Stimulated activated CD8-positive, alpha-beta memory T cell treated with anti-CD3 and anti-CD28 coated beads, Interleukin-7, amount 100 ng/mL, for 1 hour (primary cell): ENCODE measurements at places on chromosomes 2 and 18.

DNA sequence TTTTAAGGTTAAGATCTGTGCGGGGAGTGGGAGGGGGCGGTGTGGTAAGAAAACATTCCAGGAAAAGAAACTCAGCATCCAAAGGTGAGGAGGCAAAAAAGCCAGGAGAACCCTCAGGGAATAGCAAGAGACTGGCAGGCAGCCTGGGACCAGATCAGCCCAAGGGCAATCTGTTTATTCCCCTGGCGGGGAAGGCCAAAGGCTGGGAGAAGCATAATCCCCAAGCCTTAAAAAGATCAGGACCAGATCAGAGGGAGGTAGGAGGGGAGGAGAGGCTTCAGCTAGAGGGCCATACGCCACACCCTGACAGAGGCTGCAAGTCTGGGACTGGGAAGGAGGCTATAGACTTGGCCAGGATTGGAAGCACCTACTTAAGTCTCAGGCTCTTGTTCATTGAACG is 163.0 kb upstream of the PXDN start:
- no peak for DNase-seq

DNA sequence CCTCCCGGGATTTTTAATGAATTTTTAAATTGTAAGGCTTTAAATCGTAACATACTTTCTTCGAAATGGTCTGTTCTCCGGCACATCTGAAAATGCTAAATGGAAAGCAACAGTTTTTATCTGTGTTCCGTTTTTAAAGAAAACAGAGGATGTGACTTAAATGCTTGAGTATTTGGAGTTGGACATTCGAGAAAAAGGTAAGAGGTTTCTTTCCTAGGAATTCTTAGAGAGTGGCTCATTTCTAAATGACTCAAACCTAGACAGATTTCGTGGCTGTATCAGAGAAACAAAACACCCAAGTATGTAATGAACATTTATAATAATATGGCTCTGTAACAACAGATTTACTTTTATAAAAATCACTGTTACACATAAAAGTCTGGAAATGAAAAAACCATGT is 177.6 kb upstream of the CCDC68 start:
- DNase-seq, result no peak

- DNase-seq, result no peak
Measured at GRCh38 chr2:141362311-141362710, 768.5 kb downstream of the LRP1B start.

DNA sequence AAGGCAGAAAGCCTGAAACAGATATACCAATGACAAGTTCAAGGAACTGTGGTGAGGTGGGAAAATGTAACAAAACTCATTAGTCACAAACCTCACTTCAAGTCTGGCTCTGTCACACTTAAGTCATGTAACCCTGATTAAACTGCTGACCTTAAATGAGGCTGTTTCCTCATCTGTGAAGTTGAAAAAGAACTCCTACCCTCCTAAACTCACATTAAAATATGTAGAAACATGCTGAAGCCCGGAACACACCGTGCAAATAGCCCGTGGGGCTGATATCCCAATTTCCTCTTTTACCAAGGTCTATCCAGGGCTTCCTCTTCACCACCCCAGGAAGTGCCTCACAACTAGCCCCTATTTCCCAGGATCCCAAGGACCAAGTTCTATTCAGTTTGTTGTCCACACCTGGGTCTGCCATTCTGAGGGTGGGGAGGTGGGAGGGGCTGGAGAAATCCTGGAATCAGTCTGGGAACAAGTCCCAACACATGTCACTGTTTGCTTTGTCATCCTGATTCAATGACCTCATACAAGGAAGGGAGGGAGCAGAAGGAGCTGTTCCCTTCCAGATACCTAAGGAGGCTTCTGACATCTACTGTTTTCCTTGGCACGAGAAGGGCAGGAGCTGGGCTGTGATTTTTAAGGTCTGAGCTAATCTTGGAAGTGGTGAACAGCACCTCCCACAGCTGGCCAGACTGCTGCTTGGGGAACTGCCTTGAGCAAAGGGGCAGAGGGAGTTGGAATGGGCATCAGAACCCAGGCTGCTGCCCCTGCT is 42.3 kb downstream of the SLC4A1AP start:
- no peak for DNase-seq

- no peak for DNase-seq
Measured at GRCh38 chr2:238848976-238849853, 1.3 kb downstream of the TWIST2 start.

- no peak for DNase-seq
Measured at GRCh38 chr2:12603781-12604295, 112.9 kb upstream of the TRIB2 start.

DNA sequence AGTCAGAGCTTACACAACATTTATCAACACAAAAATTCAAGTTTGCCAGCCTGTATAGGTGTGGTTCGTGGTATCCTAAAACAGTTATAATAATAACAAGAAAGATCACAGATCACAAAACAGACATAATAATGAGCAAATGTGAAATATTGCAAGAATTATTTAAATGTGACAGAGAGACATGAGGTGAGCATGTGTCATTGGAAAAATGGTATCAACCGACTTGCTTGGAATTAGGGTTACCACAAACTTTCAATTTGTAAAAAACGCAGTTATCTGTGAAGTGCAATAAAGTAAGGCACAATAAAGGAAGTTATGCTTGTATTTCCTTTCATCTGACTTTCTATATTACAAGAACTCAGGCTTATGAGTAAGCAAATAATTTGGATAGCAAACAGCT is 116.8 kb downstream of the IKZF2 start:
- no peak for DNase-seq

DNA sequence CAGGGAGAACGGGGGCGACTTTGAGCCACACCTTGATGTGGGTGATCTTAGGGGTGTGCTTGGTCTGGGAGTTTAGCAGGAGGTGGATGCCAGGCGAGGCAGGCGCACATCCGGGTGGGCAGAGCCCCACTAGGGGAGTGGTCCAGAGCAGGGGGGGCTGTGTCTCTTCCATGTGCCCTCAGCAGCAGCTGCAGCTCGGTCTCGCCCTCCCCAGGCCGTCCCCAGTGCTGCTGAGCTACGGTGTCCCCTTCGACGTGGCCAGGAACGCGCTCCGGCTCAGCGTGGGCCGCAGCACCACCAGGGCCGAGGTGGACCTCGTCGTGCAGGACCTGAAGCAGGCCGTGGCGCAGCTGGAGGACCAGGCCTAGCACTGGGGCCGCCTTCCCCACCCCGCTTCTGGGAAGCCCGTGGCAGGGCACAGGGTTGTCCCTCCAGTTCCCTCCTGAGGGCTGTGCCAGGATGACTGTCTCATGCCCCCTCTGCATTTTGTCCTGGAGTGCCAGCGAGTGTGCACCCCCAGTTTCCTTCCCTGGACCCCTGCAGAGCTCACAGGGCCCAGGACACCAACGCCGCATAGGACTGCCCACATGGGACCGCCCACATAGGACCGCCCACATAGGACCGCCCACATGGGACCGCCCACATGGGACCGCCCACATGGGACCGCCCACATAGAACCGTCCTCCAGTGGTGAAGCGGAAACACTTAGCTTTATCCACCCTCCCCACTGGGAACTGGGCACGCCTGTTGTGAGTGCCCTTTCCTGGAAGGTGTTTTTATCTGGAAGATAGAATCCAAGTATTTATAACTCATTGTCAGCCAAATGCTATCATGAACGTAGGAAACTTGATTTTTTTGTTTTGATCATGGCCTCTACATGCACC is 1.9 kb upstream of the ESPNL start:
- no peak for DNase-seq

DNA sequence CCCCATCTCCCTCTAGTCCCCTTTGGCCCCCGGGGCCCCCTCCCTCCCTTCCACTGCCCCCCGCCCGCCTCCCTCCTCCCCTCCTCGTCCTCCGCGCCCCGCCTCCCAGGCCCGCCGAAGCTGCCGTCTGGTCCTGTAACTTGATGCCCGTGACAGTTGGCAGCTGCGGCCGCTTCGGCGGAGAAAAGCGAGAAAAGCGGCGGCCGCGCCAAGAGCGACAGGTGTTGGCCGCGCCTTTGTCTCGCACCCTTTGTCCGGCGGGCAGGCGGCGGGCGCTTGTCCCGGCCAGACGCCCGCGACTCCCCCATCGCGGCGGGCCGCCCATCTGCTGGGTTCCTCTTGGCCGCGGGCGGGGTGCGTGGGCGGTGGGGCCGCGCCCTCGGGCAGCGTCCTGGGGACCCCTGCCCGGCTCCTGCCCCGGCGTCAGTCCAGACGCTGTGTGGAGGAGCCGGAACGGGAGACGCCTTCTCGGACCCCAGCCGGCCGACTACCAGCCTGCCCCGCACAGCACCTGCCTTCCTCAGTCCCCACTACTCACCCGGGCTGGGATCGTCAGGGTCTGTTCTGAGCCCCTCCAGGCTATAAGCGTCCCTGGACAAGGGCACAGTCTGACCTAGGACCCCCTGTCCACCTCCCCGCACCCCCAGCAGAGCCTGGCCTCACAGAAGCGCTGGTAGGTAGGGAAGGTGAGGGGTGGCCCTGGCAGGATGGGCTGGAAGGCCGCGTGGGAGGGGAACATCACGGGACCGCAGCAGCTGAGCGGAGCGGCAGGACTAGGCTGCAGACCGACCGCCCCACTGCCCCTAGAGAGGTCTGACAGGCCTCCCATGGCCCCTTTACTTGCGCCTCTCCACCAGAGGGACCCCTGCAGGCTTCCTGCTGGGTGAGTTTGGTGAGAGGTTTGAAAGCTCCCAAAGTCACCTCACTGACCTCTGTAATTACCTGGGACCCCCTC is 1.2 kb upstream of the HES6 start:
- DNase-seq, result no peak

GRCh38 chr2:102880731-102881130 is 118.9 kb downstream of the TMEM182 start:
- no peak for DNase-seq

- no peak for DNase-seq
Measured at GRCh38 chr2:55180374-55180773, 51.7 kb downstream of the CLHC1 start.

DNA sequence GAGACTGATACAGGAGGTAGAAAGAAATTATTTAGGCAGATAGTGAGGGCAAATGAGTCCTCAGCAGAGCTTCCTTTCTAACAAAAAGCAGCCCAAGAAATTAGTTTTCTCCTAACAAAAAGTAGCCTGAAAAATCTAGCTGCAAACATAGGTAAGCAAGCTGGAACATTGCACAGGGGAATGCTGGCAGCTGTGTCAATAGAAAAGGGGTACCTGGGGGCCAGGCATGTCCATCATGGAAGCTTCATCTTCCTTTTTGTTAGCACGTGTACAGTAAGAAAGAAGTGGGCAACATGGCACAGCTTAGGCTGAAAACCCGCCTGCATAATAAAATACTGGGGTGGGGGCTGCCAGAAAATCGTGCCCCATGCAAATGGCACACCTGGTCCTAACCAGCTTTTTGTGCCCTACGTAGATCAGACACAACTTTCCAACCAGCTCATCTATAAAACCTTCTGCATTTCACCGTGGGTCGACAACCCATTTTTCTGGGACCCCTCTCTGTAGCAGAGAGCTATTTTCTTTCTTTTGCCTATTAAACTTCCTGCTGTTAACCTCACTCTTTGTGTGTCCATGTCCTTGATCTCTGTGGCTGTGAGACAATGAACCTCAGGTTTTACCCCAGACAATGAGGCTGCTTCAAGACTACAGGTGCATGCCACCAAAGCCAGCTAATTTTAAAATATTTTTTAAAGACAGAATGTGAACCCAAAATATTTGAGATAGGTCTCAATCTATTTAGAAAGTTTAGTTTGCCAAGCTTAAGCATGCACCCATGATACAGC is 6.6 kb upstream of the MTHFD2 start:
- DNase-seq, result no peak

GRCh38 chr2:192535956-192536921 is 341.5 kb upstream of the TMEFF2 start:
- no peak for DNase-seq
